Tibial artery (tissue), 4 donors: ENCODE measurements at places on chromosomes 7 and 10.

GRCh38 chr10:4981722-4982471, 18.7 kb downstream of the AKR1C1 start:
- no peak for DNase-seq

- DNase-seq: no peak
Measured at GRCh38 chr10:23253780-23254179, 61.7 kb downstream of the PTF1A start.

DNA sequence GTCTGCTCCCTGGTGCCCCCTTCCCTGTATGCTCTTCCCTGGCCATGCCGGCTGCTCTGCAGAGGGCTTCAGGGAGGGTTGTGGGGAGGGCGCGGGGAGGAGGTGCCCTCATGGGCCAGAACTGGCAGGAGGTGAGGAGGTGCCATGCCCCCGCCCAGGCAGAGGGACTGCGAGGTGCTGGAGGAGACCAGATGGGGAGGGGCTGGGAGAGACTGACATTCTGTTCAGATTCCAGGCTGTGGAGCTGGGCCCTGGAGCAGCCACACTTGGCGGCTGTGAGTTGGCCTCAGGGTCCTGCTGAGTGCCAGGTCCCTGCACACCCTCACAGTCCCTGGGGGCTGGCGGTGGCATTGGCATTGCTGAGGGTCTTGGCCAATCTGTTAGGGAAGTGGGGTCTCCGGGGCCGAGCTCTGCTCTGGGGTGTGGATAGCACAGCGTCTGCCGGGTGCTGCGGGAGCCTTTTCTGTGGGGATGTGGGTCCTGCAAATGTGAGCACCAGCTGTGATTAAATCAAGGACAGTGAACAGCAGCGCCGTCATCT, 25.4 kb downstream of the INPP5A start:
- DNase-seq: no peak

DNA sequence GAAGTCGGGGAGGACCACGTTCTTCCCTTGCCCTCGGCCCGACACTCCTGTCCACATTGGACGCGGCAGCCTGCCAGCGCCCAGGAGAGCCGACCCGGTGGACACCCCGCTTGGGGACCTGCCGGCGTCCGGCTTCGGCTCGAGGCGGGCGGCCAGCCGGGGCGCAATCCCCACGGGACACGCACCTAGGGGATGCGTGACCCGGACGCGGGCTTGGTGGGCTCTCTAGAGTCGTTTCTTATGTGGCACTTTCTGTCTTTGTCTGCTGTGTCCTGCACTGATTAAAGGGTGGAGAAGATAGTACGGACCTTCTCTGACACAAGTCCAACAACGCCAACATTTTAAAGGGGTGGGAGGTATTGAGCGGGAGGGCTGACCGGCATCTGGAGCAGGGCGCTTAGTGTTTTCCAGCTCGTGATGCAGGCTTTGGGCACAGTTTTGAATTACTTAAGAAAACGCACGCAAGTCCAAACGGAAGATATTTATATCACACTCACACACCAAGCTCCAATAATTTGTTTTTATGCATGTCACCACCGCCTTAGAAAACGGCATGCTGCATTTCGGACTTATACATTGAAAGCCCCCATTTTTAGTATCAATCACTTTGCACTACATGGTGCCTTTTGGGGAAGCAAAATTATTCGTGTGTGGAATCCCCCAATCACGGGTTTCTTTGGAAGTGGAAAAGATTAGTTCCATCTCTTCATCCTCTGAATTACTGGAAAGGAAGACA, 3.9 kb upstream of the SPAG6 start:
- no peak for DNase-seq

DNA sequence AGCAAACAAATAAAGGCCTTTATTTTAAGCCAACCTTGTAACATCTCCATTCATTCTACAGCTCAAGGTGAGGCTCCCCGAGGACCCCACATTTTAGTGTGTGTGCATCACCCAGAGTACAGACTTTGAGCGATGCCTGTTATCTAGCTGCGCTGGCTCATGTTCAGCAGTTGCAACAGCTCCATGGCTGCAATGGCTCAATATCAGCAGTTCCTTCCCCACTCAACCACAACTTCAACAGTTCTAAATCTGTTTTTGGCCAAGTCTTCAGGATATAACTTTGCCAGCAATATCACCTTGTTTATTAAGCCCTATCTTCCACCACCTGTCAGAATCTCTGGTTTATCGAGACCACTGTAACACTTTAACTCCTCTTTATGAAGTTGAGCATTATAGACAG, 95.8 kb downstream of the WNT2 start:
- DNase-seq: no peak

DNA sequence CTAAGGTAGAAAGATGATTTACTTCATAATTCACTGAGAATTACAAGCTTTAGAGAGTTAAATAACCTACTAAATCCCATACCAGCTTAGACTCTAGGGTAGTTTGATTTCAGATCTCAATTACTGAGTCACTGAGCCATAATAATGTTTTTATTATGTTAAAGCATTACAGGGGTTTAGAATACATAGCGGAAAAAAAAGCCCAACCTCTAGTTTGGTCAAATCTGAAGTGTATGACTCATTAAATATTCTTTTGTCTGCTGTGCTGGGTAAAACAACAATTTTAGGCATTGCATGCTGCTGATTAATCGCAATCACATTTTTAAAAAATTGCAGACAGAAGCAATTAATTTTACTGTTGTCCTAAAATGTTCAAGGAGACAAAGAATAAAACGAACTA, 48.5 kb downstream of the MALRD1 start:
- no peak for DNase-seq

DNA sequence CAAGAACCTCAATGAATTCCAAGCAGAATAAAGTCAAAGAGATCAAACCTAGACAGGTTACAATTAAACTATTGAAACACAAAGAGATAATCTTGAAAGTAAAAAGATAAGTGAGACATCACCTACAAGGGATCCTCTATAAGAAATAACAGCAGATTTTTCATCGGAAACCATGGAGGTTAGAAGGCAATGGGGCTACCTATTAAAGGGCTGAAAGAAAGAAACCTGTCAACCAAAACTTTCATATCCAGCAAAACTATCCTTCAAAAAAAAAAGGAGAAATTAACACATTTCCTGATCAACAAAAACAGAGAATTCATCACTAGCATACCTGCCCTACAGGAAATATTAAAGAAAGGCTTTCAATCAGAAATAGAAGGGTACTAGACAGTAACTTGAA, 244.9 kb downstream of the ARHGAP12 start:
- DNase-seq: no peak

DNA sequence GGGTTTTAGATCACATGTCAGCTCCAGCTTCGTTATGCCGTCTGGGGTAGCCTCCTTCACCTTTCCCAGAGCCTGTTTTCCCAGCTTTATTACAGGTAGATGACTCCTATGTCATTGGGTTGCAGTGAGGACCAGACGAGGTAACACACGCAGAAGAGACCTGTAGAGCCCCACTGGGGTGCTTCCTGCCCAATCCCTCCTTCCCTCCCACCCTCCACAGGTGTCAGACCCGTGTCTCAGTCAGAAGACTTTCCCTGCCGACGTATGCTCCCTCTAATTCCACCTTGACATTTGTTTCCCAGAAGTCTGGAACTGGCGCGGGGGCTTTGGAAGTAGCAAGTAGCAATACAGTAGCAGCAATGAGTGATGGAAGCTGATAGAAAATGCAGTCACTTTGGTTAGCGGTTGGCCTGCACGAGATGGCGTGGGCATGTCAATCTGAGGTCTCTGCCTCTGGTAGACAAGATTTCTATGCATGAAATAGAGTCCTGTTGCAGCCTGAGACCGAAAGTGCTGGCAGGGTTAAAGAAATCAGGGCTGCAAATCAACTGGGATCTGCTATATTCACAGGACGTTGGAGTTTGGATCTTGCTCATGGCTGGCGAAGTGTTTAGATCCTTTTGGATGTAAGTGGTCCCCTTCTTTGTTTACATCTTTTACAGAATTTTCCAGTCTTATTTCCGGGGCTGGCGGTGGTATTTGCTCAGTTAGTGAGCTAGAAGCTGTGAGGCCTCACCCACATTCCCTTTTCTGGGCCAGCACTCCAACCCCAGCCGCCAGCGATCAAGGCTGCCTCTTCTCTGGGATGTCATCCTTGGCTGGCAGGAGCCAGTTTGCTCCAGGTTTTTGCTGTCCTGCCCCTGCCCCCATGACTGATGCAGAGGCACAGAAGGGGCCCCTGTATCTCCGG, 78.3 kb upstream of the KMT2C start:
- no peak for DNase-seq

DNA sequence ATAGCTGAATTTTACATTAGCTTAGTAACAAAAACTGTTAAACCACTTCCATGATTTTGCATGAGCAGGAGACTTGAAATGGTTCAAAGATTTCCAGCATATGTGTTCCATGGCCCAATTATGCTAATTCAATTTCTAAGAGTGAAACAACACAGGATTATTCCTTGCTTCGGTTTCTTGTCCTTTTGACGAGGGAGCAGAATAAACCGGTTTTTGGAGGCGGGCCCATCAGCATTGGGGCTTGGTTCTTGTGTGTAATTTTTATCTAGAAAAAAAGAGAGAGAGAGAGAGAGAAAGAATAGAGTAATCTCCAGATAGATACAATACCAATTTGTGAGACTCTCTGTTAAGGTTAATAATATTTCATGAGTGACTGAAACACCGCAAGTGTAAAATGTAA, 159.5 kb upstream of the ETV1 start:
- DNase-seq: no peak

DNA sequence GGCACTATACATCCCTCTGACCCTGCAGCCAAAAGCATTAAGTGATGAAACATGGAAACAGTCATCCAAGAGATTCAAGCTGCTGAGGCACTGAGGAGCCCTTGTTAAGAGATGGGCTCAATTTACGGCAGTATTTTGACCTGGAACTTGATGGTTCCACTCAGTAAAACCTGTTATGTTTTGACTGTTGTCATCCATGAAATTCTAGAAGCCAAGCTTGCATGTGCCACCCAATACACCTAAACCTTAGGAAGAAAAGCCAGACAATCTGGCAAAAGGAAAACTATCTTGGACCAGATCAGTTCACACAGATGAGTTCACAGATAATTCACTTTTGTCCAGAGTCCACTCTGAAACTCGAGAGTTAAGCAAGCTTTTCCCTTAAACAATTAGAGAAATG, 53.2 kb downstream of the ICA1 start:
- no peak for DNase-seq

GRCh38 chr10:93604146-93604545, 3.1 kb upstream of the RBP4 start:
- DNase-seq: no peak

- no peak for DNase-seq
Measured at GRCh38 chr10:72267381-72267780, 6.3 kb upstream of the DDIT4 start.

DNA sequence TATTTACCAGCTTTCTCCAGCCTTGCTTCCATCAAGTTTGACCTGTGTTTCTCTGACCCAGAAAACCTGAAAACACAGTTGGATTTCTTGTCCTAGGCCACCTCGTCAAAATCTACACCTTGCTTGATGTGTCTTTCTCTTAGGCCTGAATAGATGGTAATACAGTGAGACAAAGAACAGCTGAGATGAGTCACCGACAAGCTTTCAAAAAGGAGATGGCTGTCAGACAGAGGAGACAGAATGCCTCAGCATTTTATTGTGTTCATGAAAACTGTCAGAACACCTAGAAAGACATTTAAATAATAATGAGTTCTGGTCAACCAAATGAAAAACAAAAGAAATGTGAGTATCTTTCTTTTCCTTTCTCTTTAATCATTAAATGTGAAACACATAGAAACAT, 119.7 kb upstream of the SORCS1 start:
- DNase-seq: no peak

DNA sequence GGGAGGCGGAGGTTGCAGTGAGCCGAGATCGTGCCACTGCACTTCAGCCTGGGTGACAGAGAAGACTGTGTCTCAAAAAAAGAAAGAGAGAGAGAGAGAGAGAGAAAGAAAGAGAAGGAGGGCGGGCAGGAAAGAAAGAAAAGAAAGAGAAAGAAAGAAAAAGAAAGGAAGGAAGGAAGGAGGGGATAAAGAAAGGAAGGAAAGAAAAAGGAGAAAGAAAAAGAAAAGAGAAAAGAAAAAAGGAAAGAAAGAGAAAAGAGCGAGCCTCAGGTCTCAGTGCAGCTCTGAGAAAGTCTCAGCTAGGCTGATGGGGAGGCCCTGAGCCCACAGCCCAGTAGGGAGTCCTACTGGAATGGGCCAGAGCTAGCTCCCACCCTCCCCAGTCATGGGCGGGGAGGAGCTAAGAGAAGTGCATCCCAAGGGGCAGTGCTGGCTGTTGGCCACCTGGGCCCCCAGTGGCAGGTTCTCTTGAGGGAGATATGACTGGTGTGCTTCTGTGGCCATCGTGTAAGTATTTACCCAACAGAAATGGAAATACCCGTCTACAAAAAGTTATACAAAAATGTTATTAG, 69.3 kb downstream of the ABRAXAS2 start:
- no peak for DNase-seq

GRCh38 chr10:97543025-97543546, 29.5 kb upstream of the ANKRD2 start:
- peak; percentile 93 for DNase-seq

- no peak for DNase-seq
Measured at GRCh38 chr10:128628252-128628651, 502.0 kb upstream of the MKI67 start.

- DNase-seq: no peak
Measured at GRCh38 chr10:112552593-112553110, 105.6 kb downstream of the VTI1A start.

GRCh38 chr10:32795598-32796183, 162.3 kb downstream of the ITGB1 start:
- no peak for DNase-seq

GRCh38 chr7:149622444-149623210, 125.0 kb upstream of the ZNF746 start:
- no peak for DNase-seq

DNA sequence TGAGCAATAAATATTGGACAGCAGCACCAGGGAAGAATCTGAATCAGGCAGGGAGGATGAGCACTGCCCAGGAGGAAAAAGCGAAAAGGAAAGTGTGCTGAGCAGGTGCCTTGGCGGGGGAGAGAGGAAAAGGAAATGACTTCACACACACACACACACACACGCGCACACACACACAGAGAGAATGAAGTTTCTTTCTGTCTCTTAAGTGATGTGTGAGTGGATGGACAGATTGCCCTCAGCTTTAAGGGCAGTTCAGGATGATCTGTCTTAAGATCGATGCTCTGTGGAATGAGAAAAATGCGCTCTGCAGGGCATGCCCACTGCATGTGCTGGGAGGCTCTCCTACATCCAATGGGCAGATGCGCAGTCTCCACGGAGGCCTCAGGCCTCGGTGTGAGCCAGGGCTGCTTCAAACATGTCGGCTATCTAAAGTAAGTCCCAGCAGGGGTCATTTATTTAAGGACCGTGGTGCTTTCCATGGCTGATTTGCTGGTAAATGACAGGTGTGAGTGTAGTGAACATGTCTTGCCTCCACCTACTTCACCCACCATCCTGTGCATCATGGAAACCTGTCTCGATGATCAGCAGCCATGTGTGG, 2.5 kb upstream of the ACBD5 start:
- DNase-seq: peak; percentile 78

- DNase-seq: no peak
Measured at GRCh38 chr10:48468130-48468790, 136.6 kb downstream of the ARHGAP22 start.
